Omental fat pad (tissue), 4 donors: ENCODE measurements at places on chromosomes 6 and 20.

- DNase-seq, result no peak
Observed at GRCh38 chr6:12152023-12152970, 137.9 kb upstream of the EDN1 start.

GRCh38 chr6:14085176-14085787 lies 32.3 kb upstream of the CD83 start:
- no peak for DNase-seq

DNA sequence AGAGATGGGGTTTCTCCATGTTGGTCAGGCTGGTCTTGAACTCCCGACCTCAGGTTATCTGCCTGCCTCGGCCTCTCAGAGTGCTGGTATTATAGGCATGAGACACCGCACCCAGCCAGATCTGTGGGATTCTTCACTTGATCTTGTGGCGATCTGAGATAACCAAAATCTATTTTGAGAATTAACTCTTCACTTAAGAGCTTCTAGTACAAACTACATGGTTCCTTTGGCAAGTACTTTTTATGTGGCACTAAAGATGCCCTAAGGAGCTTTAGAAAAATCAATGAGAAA lies 37.8 kb upstream of the TFB1M start:
- DNase-seq, result no peak

- no peak for DNase-seq
Observed at GRCh38 chr6:34350137-34350933, 42.1 kb downstream of the NUDT3 start.
